Coronary artery (tissue), 2 donors: ENCODE measurements at places on chromosomes 3 and 15.

- DNase-seq, result no peak
These were observed 730 bp downstream of the HIGD1A start for GRCh38 chr3:42803414-42804105.

DNA sequence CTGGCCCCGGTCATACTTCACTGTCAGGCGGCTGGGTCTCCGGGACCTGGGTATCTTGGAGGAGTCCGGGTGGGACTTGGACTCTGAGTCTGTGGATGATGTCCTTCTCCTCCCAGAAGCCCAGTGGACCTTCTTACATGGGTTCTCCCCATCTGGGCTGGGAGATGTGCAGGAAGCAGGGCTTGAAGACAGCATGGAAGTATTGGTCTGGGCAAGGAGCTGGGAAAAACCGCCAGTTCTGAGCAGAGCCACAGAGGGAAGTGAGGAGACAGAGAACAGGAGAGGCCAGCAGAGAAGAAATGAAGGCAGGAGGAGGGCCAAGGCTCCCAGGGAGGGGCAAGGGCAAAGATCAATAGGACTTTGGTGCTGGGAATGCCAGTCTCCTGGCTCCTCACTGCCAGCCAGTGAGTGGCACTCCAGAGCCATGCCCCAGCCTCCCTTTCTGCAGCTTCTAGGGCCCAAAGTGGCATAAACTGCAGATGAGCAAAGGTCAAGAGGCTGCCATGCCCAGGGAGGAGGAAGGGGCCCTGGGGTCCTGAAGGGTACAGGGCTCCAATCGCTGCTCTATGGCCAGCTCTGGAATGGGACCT is at the start of gene PPP1R14D:
Gene PPP1R14D (minus strand): TSS at position 262 of the 590 bp plus-strand sequence. CDS start 67 bp downstream, at position 195.
- DNase-seq, result no peak

GRCh38 chr3:99023590-99024192 is 122.2 kb upstream of the DCBLD2 start:
- no peak for DNase-seq

DNA sequence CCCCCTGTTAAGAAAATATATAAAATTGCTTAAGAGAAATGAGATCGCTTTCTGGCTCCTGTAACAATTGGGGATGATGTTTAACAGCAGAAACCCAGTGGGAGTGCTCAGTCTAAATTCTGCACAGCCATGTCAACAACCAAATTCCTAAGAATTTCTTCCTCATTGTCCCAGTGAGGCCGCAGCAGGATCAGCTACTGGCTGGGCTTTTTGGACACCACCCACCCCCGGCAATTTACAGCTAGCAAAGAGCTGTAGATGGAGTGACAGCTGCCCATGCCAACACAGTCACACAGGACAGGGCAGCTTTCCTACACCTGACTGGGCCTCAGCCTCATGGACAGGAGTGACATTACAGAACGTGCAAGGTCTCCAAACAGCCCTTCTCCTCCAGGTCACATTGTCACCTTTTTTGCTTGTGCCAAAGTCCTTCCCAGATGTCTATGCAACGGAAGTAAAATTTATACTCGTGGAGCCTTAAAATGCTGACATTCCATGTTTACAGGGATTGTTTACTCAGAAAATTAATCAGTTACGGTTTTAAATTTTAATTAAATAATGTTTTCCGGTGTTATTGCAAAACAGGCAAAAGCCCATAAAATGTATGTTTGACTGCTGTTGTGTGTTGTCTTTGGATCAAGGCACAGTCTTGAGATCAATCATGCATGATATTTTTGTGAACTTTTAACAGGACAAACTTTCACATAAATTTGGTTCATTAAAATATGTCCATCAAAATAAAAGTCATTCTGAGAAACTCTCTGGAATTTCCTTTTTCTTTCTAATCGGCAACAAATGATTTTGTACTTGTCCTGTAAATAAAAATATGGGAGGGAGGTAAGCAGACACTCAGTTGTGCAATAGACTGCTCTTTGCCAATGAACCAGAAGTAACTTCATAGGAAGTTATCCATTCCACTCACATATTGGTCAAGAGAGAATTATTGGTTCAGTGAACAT is 943.2 kb downstream of the MCTP2 start:
- DNase-seq, result no peak

GRCh38 chr3:59885101-59885500 is 835.3 kb upstream of the CFAP20DC start:
- no peak for DNase-seq

DNA sequence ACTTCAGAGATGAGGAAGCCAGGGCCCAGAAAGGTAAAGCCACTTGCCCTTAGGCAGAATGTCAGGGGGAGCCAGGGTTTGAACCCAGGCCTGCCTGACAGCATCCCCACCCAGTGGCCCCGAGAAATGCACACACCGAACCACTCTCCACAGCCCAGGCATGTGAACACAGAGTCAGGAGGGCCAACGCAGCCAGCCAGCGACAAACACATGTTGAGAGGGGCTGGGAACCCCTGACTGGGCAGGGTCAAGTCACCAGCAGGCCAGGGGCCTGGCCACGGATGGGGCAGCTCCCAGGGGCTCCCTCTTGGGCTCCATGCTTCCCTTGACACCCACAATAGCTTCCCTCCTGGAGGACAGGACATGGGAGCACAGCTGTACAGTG is 5.1 kb upstream of the GRIP2 start:
- DNase-seq, result no peak

GRCh38 chr15:31597466-31597865 is 270.8 kb downstream of the KLF13 start:
- no peak for DNase-seq

GRCh38 chr15:78211189-78211921 is 23.0 kb downstream of the ACSBG1 start:
- peak; percentile 17 for DNase-seq
